ENCODE measurements at places on chromosomes 11 and 22.

DNA sequence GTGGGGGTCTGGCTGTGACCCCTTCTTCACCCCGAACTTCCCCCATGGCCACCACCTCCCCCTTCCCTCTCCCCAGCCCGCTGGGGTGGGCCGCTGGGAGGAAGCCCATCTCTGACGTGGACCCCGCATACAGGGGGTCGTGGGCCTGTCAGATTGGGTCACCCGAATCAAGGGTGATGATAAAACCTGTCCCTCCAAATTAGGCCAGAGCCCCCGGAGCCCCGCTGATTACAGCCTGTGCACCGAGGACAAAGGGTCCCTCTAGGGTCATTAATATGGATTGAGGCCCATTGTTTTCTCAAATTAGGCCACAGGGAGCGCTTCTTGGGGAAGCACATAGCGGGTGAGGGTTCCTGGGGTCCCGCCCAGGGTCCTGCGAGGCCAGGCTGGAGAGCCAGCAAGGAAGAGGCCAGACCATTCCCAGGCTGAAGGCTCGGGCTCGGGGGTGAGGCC lies 4.9 kb upstream of the LINC01488 start:
- no peak for DNase-seq

GRCh38 chr11:81915045-81915444 lies 818.6 kb downstream of the FAM181B start:
- no peak for DNase-seq

DNA sequence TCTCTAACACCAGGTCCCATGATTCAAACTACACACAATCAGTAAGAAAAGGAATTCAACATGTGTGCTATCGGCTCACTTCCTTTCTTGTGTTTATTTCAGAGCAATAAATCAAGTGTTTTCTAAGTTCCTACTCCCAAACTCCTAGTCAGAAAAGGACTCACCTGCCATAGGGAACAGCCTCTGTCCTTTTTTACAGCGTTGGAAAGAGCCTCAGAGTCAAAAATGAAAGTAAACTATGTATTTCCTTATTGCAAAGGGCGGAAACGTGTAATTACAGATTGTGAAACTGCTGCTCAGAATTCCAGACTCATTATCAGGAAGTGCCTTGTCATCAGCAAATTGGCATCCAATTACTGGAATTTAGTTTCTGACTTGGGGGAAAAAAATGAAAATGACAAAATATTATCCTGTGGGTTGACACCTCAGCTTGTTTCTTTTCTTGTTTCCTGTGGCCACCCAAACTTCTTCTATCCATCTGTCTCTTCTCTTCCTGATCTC lies at the start of gene CASP4:
Gene CASP4, minus strand, starts transcription at position 220 of the 501 bp plus-strand sequence. Its CDS starts 49 bp downstream, at position 171.
- peak; percentile 70 for DNase-seq

GRCh38 chr11:28105869-28106268 lies 2.1 kb downstream of the KIF18A start:
- DNase-seq = peak; percentile 14

DNA sequence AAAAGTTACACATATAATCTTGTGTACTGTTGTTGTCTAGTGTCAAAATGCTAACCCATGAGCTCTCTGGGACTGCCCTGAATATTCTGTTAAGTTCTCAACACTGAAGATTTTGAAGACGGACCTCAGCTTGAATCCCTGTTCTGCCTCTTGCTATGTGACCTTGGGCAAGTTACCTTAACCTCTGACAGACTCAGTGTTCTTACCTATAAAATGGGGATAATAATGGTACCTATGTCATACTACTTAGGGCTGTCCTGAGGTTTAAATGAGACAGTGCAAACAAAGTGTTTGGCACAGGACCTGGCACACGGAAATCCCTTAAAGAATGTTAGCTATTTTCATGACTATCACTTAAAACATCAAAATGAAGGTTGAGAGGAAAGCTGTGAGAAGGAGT lies 11.3 kb downstream of the TMEM218 start:
- no peak for DNase-seq

DNA sequence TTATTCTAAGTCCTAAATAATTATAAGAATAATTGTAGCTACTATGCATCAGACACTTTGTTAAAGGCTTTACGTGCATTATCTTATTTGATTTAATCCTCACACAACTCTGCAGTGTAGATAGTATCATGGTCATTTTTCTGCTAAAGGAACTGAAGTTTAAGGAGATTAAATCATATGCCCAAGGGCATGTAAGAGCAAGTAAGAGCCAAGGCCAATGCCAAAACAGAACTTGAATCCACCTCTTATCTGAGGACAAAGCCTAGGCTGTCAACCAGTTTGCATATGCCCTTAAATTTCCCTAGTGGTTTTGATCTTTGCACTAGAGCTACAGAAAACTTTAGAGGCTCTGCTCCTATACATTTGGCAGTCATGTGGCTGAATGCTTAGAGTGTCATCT lies 65.6 kb upstream of the OR5AK2 start:
- no peak for DNase-seq

- DNase-seq = no peak
These were observed 48.4 kb downstream of the KCNJ4 start for GRCh38 chr22:38406617-38407016.

- no peak for DNase-seq
These were observed 22.8 kb upstream of the P2RY6 start for GRCh38 chr11:73249304-73249703.

GRCh38 chr11:75839851-75840250 lies 24.8 kb downstream of the UVRAG start:
- DNase-seq = no peak

DNA sequence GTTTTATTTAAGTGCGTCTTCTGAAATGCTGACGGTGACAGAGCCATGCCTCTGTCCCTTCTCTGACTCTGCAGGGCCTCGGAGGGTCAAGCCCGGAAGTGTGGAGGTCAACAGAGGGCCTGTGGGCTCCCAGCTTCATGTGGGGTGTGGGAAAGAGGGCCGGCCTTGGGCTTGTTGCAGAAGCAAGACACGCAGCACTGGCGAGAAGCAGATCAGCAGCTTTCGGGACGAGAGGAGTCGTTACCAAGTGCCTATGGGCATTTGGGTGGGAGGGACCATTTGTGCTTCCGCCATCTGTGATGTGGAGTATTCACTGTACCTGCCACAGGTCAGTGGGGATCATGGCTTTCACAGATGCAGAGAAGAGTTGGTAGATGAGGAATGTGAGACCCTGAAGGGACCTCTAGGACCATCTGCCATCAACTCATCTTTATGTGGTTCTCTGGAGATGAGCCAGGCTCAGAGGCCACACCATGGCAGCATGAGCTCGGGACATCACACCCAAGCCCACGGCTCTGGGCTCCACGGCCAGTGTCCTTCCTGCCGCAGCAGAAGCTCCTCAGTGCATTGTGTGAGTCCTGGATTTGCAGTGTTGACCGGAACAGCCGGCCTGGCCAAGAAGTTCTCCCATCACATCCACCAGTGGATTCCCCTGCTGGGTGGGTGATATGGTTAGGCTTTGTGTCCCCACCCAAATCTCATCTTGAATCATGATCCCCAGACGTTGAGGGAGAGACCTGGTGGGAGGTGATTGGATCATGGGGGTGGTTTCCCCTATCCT lies 590.7 kb downstream of the TBC1D22A start:
- no peak for DNase-seq

- DNase-seq = no peak
These were observed 899.6 kb downstream of the OPCML start for GRCh38 chr11:132632641-132633124.

GRCh38 chr11:102553835-102554282 lies 23.3 kb upstream of the MMP7 start:
- DNase-seq = no peak

GRCh38 chr11:46541593-46542371 lies 52.0 kb downstream of the AMBRA1 start:
- DNase-seq = peak; percentile 84

- peak; percentile 80 for DNase-seq
These were observed 38.2 kb upstream of the WEE1 start for GRCh38 chr11:9535189-9535781.

DNA sequence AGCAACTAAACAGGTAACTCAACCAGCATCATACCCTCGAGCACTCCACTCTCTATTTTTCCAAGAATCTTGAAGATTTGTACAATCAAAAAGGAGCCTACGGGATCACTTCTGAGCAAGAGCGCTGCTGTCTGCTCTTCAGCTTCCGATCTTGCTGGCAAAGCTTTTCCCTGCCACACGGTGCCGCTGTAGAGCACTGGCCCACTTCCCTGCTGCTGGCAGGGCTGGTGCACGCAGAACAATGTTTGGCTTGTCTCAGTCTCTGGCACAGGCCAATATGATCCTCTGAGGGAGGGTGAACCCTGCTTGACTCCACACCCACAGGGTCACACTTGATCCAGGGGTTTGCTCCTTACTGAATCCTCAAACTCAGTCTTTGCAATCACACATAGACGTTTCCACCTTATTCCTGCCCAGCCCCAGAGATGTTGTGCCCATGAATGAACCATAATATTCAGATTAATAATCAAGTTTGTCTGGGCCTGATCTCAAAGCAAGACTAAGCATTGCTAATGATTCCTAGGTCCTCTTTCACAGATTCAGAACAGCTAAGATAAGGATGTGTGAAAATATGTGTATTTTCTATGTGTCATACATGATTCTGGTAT lies 536.6 kb downstream of the SOX6 start:
- peak; percentile 51 for DNase-seq

DNA sequence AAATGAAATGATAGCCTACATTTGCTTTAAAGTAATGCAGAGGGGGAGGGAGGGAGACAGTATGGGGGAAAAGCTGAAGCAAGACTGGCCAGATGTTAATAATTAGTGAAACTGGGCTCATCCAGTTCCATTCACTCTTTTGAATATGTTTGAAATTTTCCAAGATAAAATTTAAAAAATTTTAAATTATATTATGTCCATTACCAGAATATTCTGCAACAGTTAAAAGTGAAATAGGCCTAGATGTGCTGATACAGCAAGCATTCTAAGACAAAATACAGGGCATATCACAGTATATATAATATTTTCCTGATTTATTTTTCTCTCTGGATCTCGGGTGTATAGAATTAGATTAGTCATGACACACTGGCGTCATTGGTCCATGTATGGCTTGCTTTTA lies 13.6 kb upstream of the ZNRF3 start:
- no peak for DNase-seq

Data from hematopoietic multipotent progenitor cell treated with erythropoietin and hydrocortisone succinate and interleukin-3 and kit ligand, for 8 days (in vitro differentiated cells).